ENCODE measurements at places on chromosomes 11 and 22.

DNA sequence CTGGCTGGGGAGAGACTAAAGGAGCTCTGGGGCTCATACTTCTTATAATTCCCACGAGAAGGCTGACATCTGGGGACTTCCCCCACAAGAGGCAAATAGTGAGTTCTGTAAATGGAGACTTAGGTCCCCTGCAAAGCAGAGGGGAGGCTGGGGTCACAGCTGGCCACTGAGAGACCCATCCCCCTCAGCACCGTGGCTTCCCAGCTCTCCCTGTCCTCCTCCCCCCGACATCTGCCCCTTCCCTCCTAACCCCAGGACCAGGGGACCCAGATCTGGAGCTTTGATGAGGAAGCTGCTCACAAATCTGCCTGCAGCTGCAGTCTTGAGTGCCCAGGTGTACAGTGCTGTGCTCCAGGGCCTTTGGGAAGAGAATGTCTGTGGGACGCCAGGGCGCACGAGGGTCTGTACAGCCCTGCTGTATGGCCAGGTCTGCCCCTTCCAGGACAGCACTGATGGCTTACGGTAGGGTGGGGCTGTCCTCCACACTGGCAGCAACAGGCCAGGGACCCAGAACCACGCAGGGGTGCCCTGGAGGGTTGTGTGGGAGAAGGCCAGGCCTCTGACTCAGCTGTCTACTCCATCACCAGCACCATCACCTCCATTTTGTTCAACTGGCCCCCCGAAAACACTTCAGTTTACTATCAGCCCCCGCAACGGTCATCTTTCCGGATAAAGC is 1.1 kb downstream of the RGL4 start:
- DNase-seq = no peak

- no peak for DNase-seq
Measured at GRCh38 chr11:92854952-92855351, 114.5 kb upstream of the MTNR1B start.

GRCh38 chr11:67438158-67438902 is 848 bp upstream of the PTPRCAP start:
- DNase-seq = no peak

- DNase-seq = no peak
Measured at GRCh38 chr11:128903248-128904061, 12.3 kb downstream of the KCNJ5 start.

- no peak for DNase-seq
Measured at GRCh38 chr22:25546751-25547150, 17.7 kb upstream of the GRK3 start.

DNA sequence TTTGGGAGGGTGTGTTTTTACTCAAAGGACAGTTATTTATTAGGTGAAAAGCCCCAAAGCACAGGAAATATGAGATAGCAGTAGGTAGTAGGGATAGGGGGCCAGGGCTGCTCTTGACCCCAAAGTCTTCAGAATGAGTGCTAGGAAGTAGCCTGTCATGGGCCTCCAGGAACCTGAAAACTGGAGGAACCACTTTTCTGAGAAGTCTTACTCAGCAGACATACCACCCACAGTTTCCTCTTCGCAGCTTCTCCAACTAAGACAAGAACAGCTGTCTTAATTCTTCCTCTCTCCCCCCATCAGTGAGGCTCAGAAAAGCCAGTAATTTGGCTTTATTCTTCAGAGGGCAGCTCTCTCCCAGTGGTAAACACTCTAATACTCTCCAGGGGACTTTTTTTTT is 84.0 kb upstream of the CTSC start:
- DNase-seq = no peak

- no peak for DNase-seq
Measured at GRCh38 chr11:1167751-1168231, 10.0 kb downstream of the MUC5AC start.

- no peak for DNase-seq
Measured at GRCh38 chr11:76292583-76293188, 86.4 kb upstream of the WNT11 start.

DNA sequence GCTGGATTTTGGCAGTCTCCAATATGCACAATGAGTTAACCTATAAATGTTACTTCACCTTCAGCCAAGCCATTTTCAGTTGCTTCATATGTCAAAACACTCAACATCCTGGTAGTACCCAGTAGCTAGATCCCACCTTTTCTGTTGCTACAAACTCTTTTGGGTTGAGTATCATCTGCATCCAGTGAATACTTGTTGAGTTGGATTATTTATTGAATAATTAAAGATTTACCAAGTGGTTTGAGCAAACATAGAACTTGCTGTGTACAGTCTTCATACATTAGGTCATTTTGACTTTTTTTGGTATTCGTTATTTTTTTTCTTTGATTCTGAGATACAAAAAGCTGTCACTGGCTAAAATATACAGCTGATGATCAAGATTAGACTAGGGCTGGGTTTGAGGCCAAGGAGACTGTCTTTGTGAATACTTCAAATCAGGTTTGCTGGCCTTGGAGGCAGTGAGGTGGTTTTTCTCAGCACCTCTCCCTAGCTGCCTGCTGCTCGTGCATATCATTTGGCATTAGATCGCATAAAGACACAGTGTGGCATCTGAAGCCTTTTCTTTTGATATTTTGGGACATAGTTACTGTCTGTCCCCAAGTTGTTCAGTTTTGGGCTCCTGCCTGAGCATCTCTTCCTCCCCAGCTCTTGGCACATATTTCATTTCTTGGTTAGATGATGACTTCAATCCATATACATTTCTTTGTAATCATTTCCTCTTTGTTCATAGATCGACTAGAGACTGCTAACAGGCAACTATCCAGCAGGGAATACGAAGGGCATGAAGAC is 62.8 kb downstream of the AMOTL1 start:
- no peak for DNase-seq
